ENCODE measurements at places on chromosomes 11 and 22.

- DNase-seq, result no peak
These were observed 129.0 kb upstream of the TIMP3 start for GRCh38 chr22:32672542-32672941.

- no peak for DNase-seq
These were observed 15.2 kb downstream of the PHLDB1 start for GRCh38 chr11:118622376-118623268.

- no peak for DNase-seq
These were observed 11.5 kb downstream of the CBX6 start for GRCh38 chr22:38860283-38861169.

- no peak for DNase-seq
These were observed 38.5 kb upstream of the PPARA start for GRCh38 chr22:46111645-46112306.

DNA sequence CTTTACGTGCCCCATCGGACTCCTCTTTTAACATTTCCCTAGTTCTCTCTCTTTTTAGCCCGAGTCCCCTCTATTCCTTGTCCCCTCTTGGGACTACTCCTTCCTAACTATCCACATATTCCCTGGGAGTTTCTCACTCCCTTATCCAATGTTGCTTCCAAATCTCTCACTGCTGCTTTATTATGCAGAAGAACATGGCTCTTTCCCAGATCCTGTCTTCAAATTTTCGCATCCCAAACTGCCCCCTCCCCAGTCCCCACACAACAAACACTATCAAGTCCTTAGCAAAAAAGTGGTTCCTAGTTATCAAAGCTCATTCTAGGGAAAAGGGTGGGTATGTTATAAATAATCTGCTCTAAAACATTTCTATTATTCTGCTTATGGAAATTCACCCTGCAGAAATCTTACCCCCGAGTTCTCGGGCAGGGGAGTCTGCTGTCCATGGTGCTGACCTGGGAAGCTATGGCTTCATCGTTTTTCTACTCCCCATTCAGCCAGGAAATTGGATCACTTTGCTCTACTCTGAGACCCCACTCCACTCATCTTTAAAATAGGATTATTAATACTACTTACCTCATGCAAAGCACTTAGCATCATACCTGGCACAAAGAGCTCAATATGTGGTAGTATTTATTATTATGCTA, 393.5 kb downstream of the BUD13 start:
- no peak for DNase-seq

DNA sequence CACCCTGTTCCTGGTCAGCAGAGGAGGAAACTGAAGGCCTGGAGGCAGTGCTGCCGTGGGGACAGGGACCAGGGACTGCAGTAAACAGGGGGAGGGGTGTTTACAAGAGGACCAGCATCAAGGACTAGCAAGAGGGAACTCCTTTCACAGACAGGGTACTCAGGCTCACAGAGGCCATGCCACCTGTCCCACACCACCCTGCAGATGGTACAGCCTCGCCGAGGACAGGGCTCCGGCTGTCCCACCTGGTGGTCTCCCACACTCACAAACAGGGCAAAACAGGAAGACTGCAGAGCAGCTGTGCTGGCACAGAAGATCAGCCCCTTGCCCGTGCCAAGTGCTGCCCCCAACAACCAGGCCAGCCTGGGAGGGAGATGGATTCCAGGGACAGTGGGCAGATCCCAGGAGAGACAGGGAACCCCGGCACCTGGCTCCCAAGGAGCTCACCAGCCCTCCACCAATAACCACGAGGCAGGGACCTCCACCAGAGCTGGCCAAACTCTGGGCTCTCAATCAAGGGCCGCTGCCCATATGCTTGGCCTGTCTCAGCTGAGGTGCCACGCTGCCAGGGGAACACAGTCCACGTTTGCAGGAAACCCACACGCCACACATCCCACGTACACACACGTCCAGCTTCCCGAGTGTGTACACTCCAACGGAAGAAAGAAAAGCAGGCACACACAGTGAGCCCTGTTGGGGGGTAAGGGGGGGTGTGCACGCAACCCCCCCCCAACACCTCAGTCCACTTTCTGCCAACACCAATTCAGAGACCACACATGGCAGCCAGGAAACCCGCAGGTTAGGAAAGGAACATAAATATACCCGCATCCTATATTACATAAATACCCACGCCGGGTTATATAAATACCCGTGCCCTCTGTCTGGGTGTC, 2.1 kb downstream of the CSNK1E start:
- no peak for DNase-seq

GRCh38 chr11:85705800-85706199, 19.8 kb upstream of the CCDC89 start:
- DNase-seq, result no peak

Data from T follicular helper cell (primary cell).